ENCODE measurements at places on chromosomes 3 and 15.

DNA sequence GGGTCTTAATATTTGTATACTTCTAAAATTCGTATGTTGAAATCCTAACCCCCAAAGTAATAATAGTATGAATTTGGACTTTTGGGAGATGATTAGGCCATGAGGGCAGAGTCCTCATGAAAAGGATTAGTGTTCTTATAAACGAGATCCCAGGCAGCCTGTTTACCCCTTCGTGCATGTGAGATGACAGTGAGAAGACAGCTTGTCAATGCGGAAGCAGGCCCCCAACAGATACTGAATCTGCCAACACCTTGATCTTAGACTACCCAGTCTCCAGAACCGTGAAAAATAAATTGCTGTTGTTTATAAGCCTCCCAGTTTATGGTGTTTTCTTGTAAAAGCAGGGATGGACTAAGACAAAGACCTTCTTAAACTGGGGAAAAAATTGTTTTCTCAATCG is 714.2 kb downstream of the SI start:
- DNase-seq, result no peak

GRCh38 chr3:47622671-47623461 is 44.2 kb upstream of the CSPG5 start:
- no peak for DNase-seq

DNA sequence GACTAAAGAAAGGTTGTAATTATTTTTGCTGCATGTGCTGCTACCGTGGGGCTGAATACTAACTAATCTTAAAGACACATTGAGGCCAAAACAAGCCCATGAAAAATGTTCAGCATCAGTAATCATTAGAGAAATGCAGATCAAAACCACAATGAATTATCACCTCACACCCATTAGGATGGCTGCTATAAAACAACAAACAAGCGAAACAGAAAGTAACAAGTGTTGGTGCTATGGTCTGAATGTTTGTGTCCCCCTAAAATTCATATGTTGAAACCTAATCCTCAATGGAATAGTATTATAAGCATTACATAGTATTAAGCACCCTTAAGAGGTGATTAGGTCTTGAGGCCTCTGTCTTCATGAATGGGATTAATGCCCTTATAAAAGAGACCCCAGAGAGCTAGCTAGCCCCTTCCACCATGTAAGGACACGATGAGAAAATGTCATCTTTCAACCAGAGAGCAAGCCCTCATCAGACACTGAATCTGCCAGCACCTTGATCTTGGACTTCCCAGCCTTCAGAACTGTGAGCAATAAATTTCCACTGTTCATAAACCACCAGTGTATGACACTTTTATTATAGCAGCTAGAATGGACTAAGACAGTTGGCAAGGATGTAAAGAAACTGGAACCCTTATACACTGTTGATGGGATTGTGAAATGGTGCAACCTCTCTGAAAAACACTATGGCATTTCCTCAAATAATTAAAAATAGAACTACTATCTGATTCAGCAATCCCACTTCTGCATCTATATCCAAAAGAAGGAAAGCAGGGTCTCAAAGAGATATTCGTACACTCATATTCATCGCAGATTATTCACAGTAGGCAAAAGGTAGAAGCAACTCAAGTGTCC is 76.1 kb downstream of the REC114 start:
- DNase-seq, result no peak

- DNase-seq, result no peak
Observed at GRCh38 chr3:138898301-138898700, 48.6 kb downstream of the FOXL2 start.

GRCh38 chr3:159263750-159264553 is 462.1 kb downstream of the MFSD1 start:
- DNase-seq, result no peak

DNA sequence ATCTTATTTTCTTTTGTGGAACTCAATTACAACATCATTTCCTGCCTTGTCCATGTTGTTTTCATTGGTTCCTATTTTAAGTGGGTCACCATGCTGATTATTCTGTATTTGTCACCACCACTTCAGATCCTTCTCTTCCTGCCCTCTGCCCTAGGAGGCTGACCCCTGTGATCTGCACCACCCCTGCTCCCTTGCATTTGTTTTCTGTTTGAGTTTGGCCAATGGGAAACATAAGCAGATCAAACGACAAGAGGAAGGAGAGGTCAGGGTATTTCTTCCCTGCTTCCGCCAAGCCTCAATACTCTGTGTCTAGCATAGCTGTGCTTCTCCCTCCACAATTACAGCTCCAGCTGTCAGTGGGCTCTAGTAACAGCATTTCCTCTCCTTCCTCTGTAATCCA is 71.6 kb downstream of the IMPG2 start:
- no peak for DNase-seq

DNA sequence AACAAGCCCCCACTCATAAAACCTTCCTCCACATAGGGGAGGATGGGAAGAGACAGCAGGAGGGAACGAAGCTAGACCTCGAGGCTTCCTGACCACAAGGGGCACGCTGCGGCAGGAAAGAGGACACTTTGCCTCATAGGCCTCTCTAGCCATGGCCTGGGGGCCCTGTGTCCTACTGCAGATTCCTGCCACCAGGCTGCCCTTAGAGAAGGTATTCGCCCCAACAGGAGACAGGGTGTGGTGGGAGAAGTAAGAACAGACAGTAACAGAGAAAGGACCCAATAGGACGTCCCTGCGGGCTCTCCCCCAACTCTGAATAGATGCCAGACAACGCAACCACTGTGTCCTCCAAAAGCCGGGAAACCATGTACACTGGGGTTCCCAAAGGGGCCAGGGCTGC is 36.8 kb downstream of the ADCY5 start:
- no peak for DNase-seq

- DNase-seq, result no peak
Observed at GRCh38 chr3:147370349-147370748, 36.0 kb downstream of the ZIC4 start.

GRCh38 chr15:56739964-56740640 is 6.8 kb upstream of the ZNF280D start:
- DNase-seq, result no peak

GRCh38 chr3:20588781-20589180 is 402.8 kb upstream of the SGO1 start:
- DNase-seq, result no peak

DNA sequence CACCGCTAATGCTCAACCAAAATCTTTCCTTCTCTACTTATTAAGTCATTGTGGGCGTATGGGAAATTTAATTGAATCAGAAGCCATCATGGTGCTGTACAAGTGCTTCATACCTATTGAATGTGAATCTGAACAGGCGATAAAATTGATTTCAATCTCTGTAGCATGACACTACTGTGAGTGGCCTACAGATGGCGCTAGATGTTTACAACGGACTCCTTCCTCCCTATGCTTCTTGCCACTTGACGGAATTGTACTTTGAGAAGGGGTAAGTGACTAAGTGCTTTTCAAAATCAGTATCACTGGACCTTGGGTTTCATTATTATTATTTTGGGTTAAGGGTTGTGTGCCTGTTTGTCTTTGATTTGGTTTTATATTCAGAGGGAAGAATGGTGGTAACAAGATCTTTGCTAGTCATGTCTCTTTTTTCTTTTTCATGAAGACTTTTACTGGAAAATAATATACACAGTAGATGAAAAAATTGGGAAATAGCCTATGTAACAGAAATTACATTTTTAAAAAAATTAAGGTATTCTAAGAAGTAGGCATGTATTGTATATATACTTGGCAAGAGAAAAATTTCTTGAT is 35.4 kb downstream of the ACP3 start:
- DNase-seq, result peak; percentile 69

DNA sequence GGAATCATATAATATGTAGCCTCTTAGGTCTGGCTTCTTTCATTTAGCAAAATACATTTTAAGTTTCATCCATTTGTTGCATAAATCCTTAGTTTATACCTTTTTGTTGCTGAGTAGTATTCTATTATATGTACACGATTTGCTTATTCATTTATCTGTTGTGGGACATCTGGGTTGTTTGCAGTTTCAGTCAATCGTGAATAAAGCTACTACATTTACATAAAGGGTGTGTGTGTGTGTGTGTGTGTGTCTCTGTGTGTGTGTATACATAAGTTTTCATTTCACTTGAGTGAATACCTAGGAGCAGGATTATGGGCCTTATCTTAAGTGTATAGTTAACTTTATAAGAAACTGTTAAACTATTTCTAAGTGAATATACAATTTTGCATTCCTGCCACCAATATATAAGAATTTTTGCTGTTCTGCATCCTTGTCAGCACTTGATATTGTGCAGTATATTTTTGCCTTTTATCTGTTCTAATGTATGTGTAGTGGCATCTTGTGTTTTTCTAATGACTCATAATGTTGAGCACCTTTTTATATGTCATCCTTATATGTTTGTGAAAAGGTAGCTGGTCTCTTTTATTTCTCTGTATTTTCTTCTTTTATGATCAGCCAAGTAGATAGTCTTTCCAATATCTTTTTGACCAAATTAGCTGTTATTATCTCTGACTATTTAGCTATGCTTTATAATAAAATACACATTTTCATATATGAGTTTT is 55.0 kb downstream of the GLCE start:
- no peak for DNase-seq

DNA sequence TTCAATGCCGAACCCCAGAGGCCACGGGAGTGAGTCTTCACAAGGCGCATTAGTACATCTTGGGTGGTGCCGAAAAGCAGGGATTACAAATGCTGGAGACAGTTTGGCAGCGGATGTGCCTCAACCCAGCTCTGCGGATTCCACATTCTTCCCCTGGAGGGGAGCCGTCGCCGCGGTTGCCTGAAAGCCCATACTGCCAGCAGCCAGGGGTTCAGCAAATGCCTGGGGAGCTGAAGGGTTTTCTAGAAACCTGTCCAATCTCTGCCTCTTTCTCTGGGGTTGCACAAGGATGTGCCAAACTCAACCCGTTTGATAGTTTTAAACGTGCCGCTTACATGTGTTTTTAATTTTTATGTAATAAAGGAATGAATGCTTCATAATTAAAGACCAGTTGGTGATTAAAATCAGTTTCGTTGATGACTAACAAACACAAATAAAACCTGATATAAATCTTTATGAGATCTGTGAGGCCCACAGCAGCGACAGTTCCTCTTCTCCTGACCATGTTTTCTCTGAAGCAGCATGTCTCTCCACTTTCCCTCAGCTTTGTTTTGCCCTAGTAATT is 74.6 kb upstream of the LEKR1 start:
- DNase-seq, result peak; percentile 83

GRCh38 chr3:157333551-157333991 is 103.1 kb upstream of the PTX3 start:
- DNase-seq, result no peak

GRCh38 chr3:124156866-124157712 is 165.2 kb upstream of the ROPN1 start:
- DNase-seq, result no peak

- no peak for DNase-seq
Observed at GRCh38 chr15:42385980-42386700, 26.8 kb downstream of the CAPN3 start.

- no peak for DNase-seq
Observed at GRCh38 chr3:126827121-126827520, 123.1 kb downstream of the CHCHD6 start.

DNA sequence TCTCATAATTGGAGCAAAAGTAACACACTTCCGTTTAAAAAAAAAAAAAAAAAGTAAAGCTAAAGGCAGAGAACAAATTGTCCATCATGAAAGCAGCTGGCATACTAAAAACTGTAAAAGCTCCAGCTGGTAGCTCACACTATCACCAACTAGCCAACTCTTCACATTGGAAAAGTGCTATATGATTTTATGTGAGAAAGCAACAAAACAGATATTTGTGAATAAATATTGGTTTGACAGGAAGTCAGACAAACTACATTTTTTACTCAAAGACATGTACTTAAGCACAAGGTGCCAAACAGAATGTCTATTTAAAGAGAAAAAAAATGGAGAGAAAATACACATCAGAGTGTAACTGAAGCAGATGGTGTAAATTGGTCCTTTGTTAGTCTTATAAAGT is 231.2 kb upstream of the CADM2 start:
- no peak for DNase-seq

DNA sequence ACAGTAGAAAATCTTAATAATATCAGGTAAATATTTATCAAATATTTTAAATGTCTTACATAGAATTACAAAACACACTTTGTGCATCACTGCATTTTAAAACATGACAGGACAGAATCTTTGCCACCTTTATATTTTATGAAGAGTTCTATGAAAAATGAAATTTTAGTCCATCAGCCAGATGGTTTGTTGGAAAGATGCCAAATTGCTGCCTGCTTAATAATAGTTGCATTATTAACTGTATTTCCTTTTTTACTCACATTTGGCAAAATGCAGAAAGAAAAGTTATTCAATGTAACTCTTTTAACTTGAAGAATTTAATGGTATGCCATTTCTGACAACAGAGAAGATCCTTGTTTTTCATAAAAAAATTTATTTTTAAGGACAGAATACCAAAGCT is 1271.6 kb downstream of the NSUN3 start:
- DNase-seq, result no peak

- no peak for DNase-seq
Observed at GRCh38 chr3:18745472-18745871, 320.3 kb upstream of the SATB1 start.

DNA sequence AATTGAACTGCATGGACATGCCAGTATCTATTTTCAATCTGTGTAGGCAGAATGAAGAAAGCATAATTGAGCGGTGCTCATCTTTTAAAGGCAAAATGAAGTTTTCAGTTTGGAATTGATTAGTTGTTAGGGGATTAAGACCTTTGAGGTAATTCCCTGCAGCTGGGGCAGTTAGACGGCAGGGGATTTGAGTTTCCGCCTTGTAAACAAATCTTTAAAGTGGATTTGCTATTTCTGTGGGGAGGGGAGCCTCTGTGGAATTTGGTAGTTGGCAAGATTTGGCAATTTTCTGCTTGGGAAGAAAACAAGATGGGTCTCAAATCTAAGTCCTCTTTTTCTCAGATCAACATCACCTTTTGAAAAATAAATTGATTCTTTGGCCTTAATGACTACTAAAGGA is 212.5 kb upstream of the CNTN6 start:
- DNase-seq, result no peak

DNA sequence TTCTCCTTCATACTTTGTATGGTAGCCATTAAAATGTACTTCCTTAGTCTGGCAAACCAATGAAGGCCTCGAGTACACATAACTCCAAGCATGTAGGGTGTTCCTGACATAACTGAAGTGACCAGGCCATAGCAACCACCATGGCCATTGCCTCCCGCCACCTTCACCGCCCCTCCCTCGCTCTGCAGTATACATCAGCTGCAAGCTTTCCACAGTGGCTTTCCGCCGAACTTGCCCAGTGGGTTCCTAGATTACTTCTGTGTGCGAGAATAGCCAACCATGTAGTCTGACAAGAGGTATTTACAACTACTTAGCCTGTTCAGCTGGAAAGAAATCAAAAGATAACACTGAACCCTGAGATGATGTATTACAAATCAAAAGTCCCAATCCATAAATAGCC is 3.4 kb upstream of the CTNNB1 start:
- no peak for DNase-seq
